ENCODE measurements at places on chromosomes 16 and 17. TPM values are rescaled to one million over a fixed set of nuclear protein-coding genes. Genes with fewer than 3 reads are reported as not detected.

The HP gene
- total RNA-seq: not detected

DNA sequence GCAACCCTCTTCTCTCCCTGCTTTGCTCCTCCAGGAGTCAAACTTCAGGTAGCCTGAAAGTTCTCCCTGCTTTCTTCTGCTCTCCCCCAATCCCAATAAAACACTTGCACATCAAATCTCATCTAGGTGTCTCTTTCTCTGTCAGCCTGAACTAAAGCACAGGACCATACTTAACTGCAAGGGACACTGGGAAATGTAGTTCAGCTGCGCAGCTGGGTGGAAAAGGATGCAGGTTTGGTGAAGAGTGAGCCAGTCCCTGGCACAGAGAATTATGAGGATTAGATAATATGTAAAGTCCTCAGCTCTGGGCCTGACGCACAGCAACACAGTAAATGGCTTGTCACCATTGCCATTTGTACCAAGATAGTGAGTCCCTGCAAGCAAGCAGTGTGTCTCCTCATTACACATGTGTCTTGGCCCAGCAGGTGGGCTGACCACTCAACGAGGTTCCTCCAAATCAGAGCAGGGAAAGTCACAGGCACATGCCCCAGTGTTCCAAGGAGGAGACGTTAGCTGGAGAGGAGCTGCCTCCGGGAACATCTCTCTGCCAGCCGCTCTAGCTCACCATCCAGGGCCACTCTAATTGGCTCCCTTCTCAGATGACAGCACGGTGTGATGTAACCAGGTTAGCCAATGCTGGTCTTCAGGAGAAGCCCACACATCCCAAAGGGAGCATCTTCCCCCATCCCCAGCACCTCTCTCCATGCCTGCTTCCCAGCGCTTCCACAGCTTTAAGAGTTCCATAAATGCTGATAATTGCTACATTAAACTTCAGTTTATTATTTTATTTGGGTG lies 29.7 kb upstream of the IRX3 start:
- no peaks in the 10 kb centered on the region for H3K36me3 ChIP-seq
- DNase-seq: no peak
- no peaks in the 10 kb centered on the region for H3K27me3 ChIP-seq
- no peak overlapping the region for H3K4me3 ChIP-seq

- DNase-seq: no peak
- no peaks in the 10 kb centered on the region for H3K36me3 ChIP-seq
- H3K4me1 ChIP-seq: no peaks in the 10 kb centered on the region
- H3K27ac ChIP-seq: no peak overlapping the region
Measured at GRCh38 chr17:55612691-55613141, 101.5 kb upstream of the SMIM36 start.

- H3K4me1 ChIP-seq: no peaks in the 10 kb centered on the region
- no peak overlapping the region for H3K4me3 ChIP-seq
- DNase-seq: no peak
- no peaks in the 10 kb centered on the region for H3K36me3 ChIP-seq
- no peaks in the 10 kb centered on the region for H3K27me3 ChIP-seq
- no peak overlapping the region for H3K27ac ChIP-seq
Measured at GRCh38 chr16:54697677-54698076, 233.0 kb upstream of the IRX5 start.

DNA sequence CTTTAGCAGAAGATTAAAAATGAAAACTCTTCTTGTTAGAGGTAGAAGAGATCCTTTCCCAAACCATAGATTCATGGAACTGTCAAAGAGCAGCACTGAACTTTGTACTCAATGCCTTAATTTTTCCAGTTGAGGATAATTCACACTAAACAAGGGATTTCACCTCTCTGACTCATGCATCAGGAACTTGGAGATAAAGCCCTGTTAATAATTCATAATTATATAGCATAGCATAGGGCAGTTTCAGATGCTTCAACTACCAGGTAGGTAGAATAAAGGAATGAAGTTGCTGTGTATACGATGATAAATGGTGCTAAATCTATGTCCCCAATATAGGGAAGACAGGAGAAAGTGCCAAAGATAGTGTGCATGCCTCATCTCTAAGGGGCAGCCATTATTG lies 450.4 kb downstream of the MAF start:
- no peaks in the 10 kb centered on the region for H3K27me3 ChIP-seq
- no peak for DNase-seq
- H3K4me3 ChIP-seq: no peak overlapping the region
- no peak overlapping the region for H3K27ac ChIP-seq
- no peaks in the 10 kb centered on the region for H3K4me1 ChIP-seq
- H3K36me3 ChIP-seq: no peaks in the 10 kb centered on the region

DNA sequence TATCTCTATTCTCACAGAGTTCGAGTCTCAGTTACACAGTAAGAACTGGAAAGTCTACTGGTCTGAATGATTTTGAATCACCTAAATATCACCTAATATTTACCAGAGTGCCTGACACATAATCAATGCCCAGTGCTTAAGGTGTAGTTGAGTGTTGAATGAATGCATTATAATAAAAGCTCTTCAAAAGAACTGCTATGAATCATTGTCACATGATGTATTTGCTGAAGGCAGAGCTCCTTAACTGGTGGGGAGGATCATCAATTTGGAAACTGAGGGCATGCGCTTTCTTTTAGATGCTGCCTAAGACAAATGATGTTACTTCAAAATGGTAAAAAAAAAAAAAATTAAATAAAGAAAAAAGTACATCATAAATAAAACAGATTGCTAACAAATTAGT lies 359.4 kb upstream of the KIF2B start:
- no peak overlapping the region for H3K4me3 ChIP-seq
- no peaks in the 10 kb centered on the region for H3K36me3 ChIP-seq
- H3K4me1 ChIP-seq: no peaks in the 10 kb centered on the region

GRCh38 chr16:88351491-88352101 lies 31.2 kb upstream of the ZNF469 start:
- H3K4me3 ChIP-seq: no peak overlapping the region
- no peaks in the 10 kb centered on the region for H3K27me3 ChIP-seq
- H3K4me1 ChIP-seq: peaks cover 8% of the 10 kb centered on the region
- H3K27ac ChIP-seq: no peak overlapping the region

All from CD4-positive, alpha-beta memory T cell (primary cell).